ENCODE measurements at places on chromosomes 5 and 9. TPM values are rescaled to one million over a fixed set of nuclear protein-coding genes. Genes with fewer than 3 reads are reported as not detected.

Gene SPINK4
- total RNA-seq: 214 TPM

Gene CCNI2
- 22.9 TPM for total RNA-seq

Gene C5orf52
- total RNA-seq: 5.5 TPM

Gene NDUFB6
- 53.3 TPM for total RNA-seq

- no peaks in the 10 kb centered on the region for H3K36me3 ChIP-seq
- H3K4me1 ChIP-seq: no peaks in the 10 kb centered on the region
- DNase-seq: no peak
- no peak overlapping the region for H3K4me3 ChIP-seq
Measured at GRCh38 chr9:93686127-93686879, 109.9 kb downstream of the PHF2 start.

GRCh38 chr9:129514891-129515290 lies 106.0 kb downstream of the C9orf50 start:
- H3K27me3 ChIP-seq: no peaks in the 10 kb centered on the region
- no peak for DNase-seq
- no peak overlapping the region for H3K27ac ChIP-seq

- H3K27me3 ChIP-seq: no peaks in the 10 kb centered on the region
- no peak overlapping the region for H3K4me3 ChIP-seq
- no peaks in the 10 kb centered on the region for H3K36me3 ChIP-seq
- H3K27ac ChIP-seq: no peak overlapping the region
- no peaks in the 10 kb centered on the region for H3K4me1 ChIP-seq
- DNase-seq: no peak
Measured at GRCh38 chr5:145540375-145540774, 294.8 kb downstream of the PRELID2 start.

DNA sequence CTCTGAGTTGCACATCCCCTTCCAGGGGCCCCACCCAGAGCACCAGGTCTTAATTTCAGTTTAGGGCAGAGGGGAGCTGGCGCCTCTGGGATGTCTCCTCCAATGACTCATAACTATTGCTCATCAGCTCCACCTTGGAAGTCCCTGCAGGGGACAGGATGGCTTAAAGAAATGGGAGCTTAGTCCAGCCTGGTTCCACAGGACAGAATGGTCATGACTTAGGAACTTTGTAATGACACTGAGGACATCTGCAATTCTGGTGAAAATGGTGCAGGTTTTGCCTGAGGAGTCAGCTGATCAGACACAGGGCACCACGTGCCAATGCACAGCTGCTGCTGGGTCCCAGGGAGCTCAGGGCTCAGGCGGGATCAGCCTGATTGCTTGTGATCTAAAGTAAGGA lies 16.4 kb upstream of the PPP1R26 start:
- no peak overlapping the region for H3K4me3 ChIP-seq
- H3K27me3 ChIP-seq: no peaks in the 10 kb centered on the region
- H3K36me3 ChIP-seq: no peaks in the 10 kb centered on the region
- no peaks in the 10 kb centered on the region for H3K4me1 ChIP-seq
- no peak overlapping the region for H3K27ac ChIP-seq

GRCh38 chr5:95238560-95239325 lies 46.2 kb downstream of the MCTP1 start:
- H3K4me3 ChIP-seq: no peak overlapping the region
- no peak for DNase-seq
- H3K27me3 ChIP-seq: no peaks in the 10 kb centered on the region

DNA sequence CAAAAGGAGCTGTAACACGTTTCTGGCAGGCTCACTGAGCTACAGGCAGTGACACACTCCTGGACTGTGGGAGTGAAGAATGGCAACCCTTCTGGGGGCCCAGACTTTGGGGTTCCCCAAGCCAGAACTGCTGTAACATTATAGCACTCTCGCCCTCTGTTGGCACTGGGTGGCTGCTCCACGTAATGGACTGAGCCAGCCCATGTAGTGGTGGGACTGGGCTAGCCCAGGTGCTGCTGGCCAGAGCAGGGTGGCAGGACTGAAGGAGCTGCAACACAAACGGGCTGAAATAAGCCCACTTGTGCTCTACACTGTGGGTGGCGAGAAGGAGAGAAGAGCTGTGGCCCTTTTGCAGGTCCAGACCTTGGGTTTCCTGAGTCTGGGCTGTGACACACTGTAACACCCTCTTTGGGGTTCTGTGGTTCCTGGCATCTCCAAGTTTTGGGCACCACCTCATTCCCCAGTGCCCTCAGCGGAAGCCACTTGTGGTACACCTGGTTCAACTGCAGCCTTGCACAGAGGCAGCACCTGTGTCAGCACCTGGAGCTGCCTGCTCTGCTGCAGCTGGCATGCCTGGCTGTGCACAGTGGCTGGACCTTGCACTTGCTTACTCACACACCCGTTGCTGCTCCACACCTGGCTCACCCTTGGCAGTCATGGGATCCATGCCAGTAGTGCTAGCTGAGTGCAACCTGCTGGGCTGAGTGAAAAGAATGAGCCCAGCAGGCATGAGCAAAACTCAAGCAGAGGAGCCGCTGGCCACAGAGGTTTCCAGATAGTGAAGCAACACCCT lies 95.0 kb upstream of the PRR16 start:
- no peaks in the 10 kb centered on the region for H3K36me3 ChIP-seq
- H3K27ac ChIP-seq: no peak overlapping the region
- H3K4me1 ChIP-seq: no peaks in the 10 kb centered on the region
- DNase-seq: peak; percentile 90
- no peak overlapping the region for H3K4me3 ChIP-seq

- no peaks in the 10 kb centered on the region for H3K27me3 ChIP-seq
- H3K4me3 ChIP-seq: no peak overlapping the region
- no peak for DNase-seq
- no peaks in the 10 kb centered on the region for H3K36me3 ChIP-seq
Measured at GRCh38 chr5:147169399-147169798, 65.4 kb upstream of the STK32A start.

GRCh38 chr9:136882109-136882946 lies 4.0 kb upstream of the TRAF2 start:
- DNase-seq: peak; percentile 69
- H3K4me1 ChIP-seq: peaks cover 9% of the 10 kb centered on the region
- peak overlapping the region; percentile 75 for H3K27ac ChIP-seq
- no peaks in the 10 kb centered on the region for H3K36me3 ChIP-seq

DNA sequence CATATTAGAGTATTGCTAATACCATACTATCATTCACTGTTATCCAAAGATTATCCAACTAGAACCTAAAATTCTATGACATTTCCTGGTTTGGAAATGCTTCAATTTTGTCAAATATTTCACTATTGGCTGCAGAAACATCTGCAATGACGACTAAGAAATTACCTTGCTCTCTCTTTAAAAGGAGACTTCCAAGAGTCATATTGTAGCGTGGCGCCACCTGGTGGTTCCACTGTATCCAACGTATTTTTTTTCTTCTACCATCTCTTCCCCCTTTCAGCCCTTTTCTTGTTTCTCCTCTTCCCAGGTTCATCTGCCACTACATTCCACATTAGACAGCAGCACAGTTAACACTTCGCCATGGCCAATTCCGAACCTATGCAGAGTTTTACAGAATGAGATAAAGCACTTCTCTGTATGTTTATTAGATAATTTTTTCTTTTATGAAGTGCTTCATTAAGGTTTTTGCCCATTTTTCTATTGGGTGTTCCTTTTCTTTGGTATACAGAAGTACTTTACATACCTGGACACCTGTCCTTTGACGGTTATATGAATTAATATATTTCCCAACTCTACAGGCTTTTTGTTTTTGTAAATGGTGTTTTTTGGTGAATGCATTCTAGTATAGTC lies 153.5 kb downstream of the CDC42SE2 start:
- no peaks in the 10 kb centered on the region for H3K4me1 ChIP-seq
- no peak overlapping the region for H3K27ac ChIP-seq
- no peak overlapping the region for H3K4me3 ChIP-seq
- H3K27me3 ChIP-seq: no peaks in the 10 kb centered on the region
- peak; percentile 85 for DNase-seq
- H3K36me3 ChIP-seq: no peaks in the 10 kb centered on the region

DNA sequence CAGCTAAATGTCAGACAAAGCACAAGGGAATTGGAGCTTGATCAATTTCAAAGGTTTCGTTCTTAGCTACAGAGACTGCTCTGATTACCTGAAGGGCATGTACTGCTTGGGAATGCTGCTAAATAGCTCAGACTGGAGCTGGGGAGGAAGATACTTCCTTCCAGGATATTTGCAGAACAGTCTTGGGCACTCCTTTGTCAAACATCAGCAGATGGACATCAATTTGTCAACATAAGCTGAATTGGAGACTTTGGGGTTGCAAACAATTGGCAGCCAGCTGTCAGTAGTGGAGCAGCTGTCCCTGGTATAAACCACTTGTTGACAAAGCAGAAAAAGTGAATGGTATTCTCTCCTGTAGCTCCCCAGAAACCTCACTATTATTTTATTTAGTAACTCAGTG lies 182.0 kb downstream of the CCDC192 start:
- H3K27ac ChIP-seq: peak overlapping the region; percentile 44
- no peaks in the 10 kb centered on the region for H3K36me3 ChIP-seq
- H3K4me1 ChIP-seq: peaks cover 5% of the 10 kb centered on the region

DNA sequence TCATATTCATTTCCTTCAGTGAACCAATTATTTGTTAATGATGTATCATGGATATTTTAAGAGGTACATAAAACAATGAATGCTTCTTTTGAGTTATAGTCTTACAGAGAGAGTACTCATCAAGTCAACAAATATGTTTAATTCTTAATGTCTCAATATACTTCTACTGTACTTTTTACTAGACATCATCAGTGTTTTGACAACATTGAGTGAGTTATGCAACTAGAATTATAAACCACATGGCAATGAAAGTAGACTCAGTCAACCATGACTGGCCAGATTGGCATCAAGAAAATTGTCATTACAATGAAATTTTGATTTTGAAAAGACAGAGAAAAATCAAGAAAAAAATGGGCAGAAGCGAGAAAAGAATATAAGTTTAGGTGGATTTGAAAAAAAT lies 1248.1 kb upstream of the CDH18 start:
- no peaks in the 10 kb centered on the region for H3K27me3 ChIP-seq
- DNase-seq: no peak
- H3K36me3 ChIP-seq: no peaks in the 10 kb centered on the region

GRCh38 chr5:154967421-154968024 lies 26.6 kb downstream of the MRPL22 start:
- DNase-seq: no peak
- H3K27ac ChIP-seq: no peak overlapping the region
- no peaks in the 10 kb centered on the region for H3K4me1 ChIP-seq

DNA sequence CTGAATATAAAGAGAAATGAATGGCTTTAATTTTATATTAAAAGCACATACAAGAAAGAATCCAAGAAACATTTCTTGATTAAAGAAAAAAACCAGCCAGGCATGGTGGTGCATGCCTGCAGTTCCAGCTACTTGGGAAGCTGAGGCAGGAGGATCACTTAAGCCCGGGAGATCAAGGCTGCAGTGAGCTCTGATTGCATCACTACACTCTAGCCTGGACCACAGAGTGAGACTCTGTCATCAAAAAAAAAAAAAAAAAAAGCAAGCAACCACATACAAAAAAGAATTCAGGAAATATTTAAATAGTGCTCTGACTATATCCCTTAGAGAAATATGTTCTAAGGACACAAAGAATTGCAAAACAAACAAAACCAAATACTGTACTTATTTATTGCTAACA lies 2.5 kb upstream of the PLAC8L1 start:
- DNase-seq: no peak
- no peak overlapping the region for H3K4me3 ChIP-seq

- H3K27me3 ChIP-seq: no peaks in the 10 kb centered on the region
- no peaks in the 10 kb centered on the region for H3K36me3 ChIP-seq
- H3K4me1 ChIP-seq: no peaks in the 10 kb centered on the region
- no peak overlapping the region for H3K27ac ChIP-seq
- H3K4me3 ChIP-seq: no peak overlapping the region
- DNase-seq: no peak
Measured at GRCh38 chr9:37370968-37371563, 51.4 kb upstream of the GRHPR start.

- DNase-seq: no peak
- no peaks in the 10 kb centered on the region for H3K4me1 ChIP-seq
- H3K27ac ChIP-seq: no peak overlapping the region
- no peaks in the 10 kb centered on the region for H3K36me3 ChIP-seq
- H3K4me3 ChIP-seq: no peak overlapping the region
- H3K27me3 ChIP-seq: no peaks in the 10 kb centered on the region
Measured at GRCh38 chr9:136268318-136268717, 22.7 kb upstream of the QSOX2 start.

GRCh38 chr9:113922160-113922559 lies 46.1 kb downstream of the ZNF618 start:
- no peaks in the 10 kb centered on the region for H3K36me3 ChIP-seq
- no peak overlapping the region for H3K4me3 ChIP-seq
- no peaks in the 10 kb centered on the region for H3K4me1 ChIP-seq
- no peak for DNase-seq
- H3K27ac ChIP-seq: no peak overlapping the region

GRCh38 chr9:8709731-8710130 lies 910.2 kb upstream of the DMAC1 start:
- no peak for DNase-seq
- no peak overlapping the region for H3K27ac ChIP-seq
- no peaks in the 10 kb centered on the region for H3K36me3 ChIP-seq
- no peak overlapping the region for H3K4me3 ChIP-seq

Measured in colonic mucosa (tissue), 4 donors.